ENCODE measurements at places on chromosomes 16 and 17. TPM values are rescaled to one million over a fixed set of nuclear protein-coding genes. Genes with fewer than 3 reads are reported as not detected.

GRCh38 chr17:32007463-32008298, 498 bp downstream of the LRRC37B start:
- DNase-seq, result peak; percentile 40

DNA sequence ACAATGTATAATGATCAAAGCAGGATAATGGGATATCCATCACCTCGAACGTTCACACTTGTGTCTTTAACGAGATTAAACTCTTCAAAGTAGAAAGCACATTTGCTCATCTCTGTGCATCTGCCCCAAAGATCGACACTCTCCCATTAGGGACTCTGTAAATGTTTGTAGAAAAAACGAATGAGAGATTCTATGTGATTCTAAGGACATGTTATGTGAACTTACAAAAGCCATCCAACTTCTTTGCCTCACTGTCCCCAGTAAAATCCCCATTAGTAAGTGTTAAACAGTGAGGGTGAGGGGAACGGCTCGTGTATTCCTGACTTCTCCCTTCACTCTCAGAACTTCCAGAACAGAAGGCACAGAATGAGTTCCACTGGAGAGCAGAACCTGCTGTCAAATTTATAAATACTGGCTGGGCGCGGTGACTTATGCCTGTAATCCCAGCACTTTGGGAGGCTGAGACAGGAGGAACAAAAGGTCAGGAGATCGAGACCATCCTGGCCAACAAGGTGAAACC, 134.1 kb downstream of the WSCD1 start:
- no peak for DNase-seq

DNA sequence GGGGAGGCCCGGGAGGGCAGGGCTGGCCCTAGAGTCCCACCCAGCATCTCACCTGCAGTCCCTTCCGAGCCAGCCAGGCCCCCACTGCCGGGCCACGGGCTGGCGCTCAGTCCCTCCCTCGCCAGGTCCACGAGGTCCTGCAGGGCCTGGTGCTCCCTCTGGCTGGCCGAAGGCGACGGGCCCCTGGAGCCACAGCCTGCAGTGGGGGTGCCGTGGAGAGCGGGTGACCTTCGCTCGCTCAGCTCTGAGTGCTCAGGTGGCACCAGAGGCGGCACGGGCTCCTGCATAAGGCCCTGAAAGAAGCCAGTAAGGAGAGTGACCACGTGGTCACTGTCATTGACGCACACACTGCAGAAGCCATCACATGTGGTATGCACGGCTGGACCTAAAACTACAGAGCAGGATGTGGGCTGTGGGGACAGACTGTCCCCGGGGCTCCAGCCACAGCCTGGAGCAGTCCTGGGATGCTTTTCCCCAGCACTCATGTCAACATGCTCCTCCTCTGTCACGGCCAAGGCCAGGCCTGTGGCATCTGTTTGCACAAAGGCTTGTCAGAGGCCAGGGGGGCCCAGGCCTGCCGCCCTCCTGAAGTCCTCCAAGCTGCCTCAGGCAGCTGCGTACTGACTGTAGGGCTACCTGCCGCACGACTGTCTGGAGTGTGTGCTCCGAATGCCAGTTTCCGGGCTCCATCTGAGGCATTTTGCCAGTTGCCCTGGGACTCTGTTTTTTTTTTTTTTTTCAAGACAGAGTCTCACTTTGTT, 15.1 kb downstream of the SLX4 start:
- DNase-seq, result no peak

DNA sequence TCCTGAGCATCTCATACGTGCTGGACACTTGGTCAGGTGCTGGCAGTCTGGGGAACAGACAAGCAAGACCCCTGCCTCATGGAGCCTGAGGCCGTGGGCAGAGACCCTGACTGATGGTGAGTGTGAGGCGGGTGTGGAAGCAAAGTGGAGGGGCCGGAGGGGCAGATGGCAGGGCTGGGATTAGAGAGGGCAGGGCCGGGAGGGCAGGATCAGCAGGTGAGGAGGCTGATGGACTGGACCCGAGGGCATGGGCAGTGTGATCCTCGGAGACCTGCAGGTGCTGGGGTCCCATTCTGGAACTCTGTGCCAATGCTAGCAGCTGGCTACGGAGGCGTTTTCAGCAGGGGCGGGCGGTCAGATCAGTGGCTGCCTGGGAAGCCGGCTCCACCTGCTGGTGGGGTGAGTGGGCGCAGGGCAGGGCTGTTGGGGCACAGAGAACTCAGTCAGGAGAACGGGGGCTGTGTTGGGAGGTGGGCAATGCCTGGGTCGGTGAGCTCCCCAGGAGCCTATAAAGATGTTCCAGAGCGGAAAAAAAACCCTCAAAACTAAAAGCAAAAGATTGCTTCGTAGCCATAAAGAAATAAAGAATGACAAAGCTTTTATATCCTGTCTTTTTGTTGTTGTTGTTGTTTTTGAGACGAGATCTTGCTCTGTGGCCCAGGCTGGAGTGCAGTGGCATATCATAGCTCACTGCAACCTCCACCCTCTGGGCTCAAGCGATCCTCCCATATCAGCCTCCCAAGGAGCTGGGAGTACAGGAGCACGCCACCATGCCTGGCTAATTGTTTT, 8.9 kb upstream of the C16orf74 start:
- DNase-seq, result no peak

GRCh38 chr17:31414550-31414918, 23.1 kb downstream of the RAB11FIP4 start:
- DNase-seq, result no peak

GRCh38 chr17:72307836-72308235, 187.0 kb downstream of the SOX9 start:
- DNase-seq, result no peak

- DNase-seq, result no peak
These were observed 6.2 kb upstream of the SLC25A19 start for GRCh38 chr17:75295201-75296158.

DNA sequence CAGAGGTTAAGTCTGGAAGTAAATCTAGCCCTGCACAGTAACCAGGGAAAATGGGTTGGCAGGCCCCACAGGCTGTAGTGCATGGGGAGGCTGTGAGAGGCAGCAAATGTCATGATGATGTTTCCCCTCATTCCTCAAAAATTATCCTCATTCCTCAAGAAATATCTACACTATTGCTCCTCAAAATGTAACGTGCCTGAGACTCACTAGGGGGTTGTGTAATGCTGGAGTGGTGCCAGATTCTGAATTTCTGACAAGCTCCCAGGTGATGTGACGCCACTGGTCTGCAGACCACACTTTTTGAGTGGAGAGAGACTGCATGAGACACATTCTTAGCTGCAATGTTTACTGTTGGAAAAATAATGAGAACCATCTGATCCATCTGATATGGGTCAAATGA, 1.2 kb upstream of the MPP3 start:
- peak; percentile 47 for DNase-seq

- peak; percentile 43 for DNase-seq
These were observed 18.6 kb downstream of the FLOT2 start for GRCh38 chr17:28878981-28879380.

DNA sequence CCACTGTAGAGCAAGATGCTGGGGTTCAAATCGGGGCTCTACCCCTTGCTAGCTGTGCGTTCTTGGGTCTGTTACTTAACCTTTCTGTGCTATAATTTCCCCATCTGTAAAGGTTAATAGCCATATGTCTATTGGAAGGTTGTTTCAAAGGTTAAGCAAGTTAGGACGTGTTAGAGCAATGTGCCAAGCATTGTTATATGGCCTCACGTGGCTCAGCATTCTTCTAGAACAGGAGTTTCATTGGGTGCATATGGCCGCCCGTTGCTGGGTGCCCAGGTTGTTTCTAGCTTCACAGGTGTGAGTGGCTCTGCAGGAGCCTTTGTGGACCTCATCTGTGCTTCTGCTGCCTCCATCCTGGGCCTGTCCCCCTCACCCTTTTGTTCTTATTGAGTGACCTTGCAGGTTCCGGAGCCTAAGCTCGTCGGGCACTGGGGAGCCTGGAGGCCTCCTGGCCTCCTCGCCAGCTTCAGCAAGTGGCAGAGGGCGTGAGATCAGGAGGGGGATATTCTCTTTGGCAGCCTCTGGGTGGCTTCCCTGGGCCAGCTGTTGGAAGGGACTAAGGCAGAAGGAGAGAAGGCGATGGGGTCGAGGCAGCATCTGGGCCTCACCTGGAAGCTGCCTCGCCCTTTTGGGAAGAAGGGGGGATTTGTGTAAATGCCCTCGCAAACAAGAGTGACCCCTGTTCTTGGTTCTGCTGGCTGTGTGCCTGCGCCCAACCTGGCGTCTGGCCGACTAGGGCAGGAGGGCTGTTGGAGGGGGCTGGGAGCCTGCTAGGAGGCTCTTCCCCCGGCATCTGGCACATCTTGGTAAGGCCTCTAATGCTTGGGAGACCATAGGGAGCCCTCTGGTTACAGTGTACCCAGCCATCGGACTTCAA, 80.2 kb upstream of the CIBAR2 start:
- no peak for DNase-seq

The MLYCD gene
- 3.8 TPM for total RNA-seq

DNA sequence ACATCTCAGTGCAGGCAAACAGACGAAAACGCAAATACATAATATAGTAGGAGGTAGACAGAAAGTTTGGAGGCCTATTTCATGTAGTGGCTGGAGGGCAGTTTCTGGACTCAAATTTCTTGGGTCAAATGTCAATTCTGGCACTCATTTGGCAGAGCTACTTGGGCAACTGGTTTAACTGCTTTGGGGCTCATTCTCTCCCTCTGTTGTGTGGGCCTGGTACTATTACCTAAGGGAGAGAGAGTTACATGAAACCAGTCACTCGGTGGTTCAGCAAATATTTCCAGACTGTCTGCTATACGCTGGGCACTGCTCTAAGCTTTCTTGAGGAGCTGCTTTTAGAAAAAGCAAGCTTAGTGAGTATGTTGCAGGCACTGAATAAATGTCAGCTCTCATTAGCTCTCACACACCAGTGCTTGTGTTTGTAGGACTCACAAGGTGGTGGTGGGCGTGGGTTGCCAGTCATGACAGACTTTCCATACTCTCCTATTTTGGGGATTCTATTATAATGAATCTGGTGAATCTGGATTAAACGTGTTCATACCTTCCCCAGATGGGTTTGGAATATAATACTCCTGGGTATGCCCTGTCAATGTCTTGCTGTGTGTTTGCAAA, 1.8 kb upstream of the SHISA9 start:
- DNase-seq, result no peak

The CCL7 gene
- total RNA-seq, result 0.33 TPM

GRCh38 chr17:78137392-78138203, 7.0 kb downstream of the TMC8 start:
- no peak for DNase-seq

DNA sequence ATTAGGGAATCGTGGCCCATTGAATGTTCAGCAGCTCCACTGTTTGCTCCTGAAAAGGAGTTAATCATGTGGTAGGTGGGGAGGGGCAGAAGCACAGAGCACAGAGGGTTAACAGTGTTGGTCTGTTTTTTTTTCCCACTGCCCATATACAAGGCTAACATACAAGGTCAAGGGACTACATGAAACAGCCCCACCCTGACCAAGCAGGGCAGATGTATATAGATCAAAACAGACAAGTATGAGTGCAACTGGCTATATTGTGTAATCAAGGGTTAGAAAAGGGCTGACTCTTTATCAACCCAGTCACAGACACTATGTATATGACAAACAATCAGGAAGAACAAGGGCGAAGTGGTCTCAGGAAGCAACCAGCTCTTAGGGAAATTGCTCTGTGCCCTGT, 186.6 kb upstream of the CDH11 start:
- no peak for DNase-seq

The MYH2 gene
- total RNA-seq, result not detected

GRCh38 chr16:373848-374615, 3.7 kb upstream of the MRPL28 start:
- DNase-seq, result no peak

DNA sequence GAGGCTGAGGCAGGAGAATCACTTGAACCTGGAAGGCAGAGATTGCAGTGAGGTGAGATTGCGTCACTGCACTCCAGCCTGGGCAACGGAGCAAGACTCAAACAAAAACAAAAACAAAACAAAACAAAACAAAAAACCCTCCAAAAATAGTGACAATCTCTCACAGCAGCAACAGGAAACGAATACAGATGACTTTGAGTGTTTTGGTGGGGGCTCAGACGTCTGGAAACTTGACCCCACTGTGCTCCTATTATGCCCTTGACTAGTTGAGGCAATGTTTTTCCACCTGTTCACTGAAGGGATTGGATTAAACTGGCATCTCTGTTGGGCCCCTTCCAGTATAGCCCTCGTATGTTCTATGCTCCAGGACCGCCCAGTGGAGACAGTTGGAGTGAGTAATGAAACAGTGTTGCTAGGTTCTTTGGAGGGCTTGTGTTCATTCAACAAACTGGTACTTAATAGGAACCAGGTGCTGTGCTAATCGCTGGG, 167.0 kb downstream of the UTP18 start:
- no peak for DNase-seq

GRCh38 chr16:73051961-73052360, 4.0 kb upstream of the ZFHX3 start:
- peak; percentile 51 for DNase-seq

- no peak for DNase-seq
These were observed 20.1 kb downstream of the CPNE2 start for GRCh38 chr16:57112403-57113041.

GRCh38 chr17:1733759-1734158, 8.9 kb upstream of the SERPINF2 start:
- no peak for DNase-seq

GRCh38 chr17:47622180-47622549, 27.6 kb upstream of the KPNB1 start:
- DNase-seq, result peak; percentile 29

DNA sequence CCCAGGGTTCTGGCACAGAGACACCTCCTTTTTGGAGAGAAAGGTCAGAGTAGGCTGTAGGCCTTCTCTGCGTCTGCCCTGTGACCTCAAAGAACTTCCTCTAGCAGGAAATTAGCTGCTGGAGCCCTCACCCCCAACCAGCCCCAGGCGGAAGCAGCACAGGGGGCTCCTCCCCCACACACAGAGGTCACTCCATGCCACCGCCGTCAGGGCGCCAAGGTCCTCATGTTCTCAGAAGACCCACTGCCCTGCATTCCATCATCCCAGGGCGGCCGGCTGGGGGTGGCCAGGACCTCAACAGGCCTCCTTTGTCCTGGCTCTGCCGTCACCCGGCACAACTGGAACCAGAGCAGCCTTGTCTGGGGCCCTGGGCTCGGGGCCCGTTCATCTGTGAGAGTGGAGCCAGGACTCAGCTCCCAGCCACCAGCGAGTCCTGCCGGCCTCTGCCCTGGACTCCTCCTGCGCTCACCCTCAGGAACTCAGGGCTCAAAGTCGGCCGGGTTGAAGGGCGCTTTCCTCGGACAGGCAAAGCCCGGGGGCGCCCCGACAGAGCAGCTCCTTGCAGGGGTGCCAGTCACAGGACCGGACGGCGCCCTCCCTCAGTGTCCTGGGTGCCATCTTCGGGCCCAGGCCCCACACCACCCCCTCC, 1.2 kb downstream of the TMC6 start:
- DNase-seq, result no peak

Data from fibroblast of lung (primary cell).